Vagina (tissue), 2 donors: ENCODE measurements at places on chromosomes 16 and 17. TPM values are rescaled to one million over a fixed set of nuclear protein-coding genes. Genes with fewer than 3 reads are reported as not detected.

The KRTAP3-1 gene
- total RNA-seq: not detected

The ITGAL gene
- total RNA-seq: 5.4 TPM

The KRT32 gene
- total RNA-seq: not detected

The C16orf96 gene
- total RNA-seq: not detected

The TUBG2 gene
- 44.7 TPM for total RNA-seq

The KCNJ18 gene
- total RNA-seq: not detected

The C16orf54 gene
- 3.2 TPM for total RNA-seq

The FOXC2 gene
- 2.7 TPM for total RNA-seq

The TRPV2 gene
- total RNA-seq: 22.3 TPM

The CORO6 gene
- total RNA-seq: 23.6 TPM

The LRRC75A gene
- total RNA-seq: 1.7 TPM

The OTOA gene
- not detected for total RNA-seq

The CCL5 gene
- total RNA-seq: 4.9 TPM

DNA sequence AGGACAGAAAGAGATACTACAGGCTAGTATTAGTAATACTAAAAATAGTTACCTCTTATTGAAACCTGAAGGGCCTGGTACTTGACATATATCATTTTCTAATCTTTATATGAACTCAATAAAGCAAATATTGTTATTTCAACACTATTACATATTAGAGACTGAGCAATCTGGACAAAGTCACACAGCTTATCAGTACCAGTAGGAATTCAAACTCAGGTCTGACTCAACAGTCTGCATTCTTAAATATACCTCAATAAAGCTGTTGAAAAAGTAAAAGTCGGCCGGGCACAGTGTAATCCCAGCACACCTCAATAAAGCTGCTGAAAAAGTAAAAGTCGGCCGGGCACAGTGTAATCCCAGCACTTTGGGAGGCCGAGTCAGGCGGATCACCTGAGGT is 67.4 kb downstream of the KANSL1 start:
- no peak for DNase-seq

GRCh38 chr16:12584488-12585233 is 219.0 kb downstream of the CPPED1 start:
- DNase-seq: no peak

- no peak for DNase-seq
Observed at GRCh38 chr16:23500212-23500861, 10.0 kb downstream of the GGA2 start.

- no peak for DNase-seq
Observed at GRCh38 chr16:79272141-79272577, 328.4 kb downstream of the MAF start.

GRCh38 chr16:84746875-84747274 is 47.1 kb downstream of the USP10 start:
- DNase-seq: peak; percentile 64

DNA sequence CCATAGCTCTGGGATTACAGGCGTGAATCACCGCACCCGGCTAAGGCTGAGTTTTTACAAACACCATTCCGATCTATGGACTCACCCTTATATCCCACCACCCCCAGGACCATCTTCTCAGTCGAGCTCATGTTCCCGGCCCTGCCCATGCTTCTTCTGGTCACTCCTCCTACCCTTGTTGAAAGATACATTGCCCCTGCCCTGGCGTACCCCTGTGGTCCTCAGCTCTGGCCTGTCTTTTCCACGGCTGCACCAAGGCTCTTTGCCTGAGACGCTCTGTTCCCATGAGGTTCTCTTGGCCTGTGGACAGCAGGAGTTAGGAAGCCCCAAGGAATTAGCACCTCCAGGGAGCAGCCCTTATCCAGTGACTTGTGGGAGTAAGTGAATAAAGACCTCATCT is 379.4 kb upstream of the TNRC6C start:
- DNase-seq: no peak

GRCh38 chr16:56413381-56413780 is 12.0 kb downstream of the AMFR start:
- DNase-seq: no peak

DNA sequence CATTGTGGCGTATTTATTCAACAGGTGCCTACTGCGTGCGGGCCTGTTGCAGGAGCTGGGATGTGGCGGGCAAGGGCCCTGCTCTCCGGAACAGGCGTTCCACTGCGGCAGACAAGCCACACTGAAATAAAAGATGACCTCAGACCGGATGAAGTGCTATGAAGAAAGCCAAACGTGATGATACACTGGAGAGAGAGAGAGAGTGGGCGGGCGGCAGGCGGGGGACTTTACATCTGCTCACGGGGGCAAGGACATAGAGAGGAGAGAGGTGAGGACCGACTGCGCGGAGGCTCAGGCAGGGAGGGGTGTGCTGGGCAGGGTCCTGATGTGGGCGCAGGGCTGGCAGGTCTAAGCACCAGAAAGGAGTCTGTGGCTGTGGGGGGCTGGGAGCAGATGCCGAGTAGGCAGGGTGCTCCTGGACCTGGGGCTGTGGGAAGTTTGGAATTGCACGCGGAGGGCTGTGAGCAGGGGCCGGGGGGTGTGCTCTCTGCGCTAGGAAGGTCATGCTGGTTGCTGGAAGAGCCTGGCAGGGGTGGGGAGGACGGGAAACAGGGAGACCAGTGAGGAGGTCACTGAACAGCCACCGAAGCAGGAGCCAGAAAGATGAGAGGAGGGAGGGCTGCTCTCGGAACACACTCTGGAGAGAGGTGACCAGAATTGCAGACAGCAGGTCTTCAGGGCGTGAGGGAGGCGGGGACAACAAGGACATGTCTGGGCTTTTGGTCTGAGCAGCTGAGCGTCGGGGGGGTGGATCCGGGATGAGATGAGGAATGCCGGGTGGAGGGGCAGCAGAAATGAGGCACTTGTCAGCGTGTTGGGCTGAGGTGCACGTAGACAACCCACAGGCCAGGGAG is 9.9 kb downstream of the MXRA7 start:
- DNase-seq: no peak

DNA sequence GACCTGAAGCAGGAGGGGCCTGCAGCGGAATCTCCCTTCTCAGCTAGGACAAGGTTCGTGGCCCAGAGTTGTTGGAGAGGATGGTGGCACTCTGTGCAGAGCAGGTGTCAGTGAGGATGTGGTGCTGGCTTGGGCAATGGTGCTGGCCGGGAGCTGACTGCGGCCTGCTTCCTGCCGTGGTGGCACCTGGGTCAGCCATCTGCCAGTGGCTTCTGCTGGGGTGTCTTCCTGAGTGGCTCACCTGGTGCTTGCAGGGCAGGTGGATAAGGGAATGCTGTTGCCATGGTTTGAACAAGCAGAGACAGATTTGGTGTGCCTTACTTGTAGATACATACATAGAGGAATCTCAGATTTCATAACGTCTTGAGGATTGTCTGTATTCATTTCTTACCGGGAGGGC is 69.6 kb downstream of the SEC14L1 start:
- no peak for DNase-seq

DNA sequence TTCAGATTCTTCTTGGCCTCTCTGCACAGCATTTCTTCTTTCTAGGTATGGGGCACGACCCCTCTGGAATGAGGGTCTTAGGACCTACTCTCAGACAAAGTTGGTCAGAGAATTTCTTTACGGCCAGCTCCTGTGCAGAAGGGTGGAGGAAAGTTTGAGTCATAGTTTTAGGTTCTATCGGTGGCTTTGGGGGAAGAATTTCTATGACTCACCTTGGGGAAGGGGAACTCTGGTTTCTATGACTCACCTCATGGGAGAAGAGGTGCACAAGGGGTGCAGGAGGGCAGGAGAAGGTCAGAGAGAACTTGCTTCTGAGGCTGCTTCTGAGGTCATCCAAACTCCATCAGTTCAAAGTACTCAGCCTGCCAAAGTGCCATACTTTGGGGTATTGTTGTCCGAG is 2.5 kb upstream of the ABCC12 start:
- no peak for DNase-seq

GRCh38 chr16:56944954-56945839 is 13.3 kb downstream of the HERPUD1 start:
- DNase-seq: no peak

DNA sequence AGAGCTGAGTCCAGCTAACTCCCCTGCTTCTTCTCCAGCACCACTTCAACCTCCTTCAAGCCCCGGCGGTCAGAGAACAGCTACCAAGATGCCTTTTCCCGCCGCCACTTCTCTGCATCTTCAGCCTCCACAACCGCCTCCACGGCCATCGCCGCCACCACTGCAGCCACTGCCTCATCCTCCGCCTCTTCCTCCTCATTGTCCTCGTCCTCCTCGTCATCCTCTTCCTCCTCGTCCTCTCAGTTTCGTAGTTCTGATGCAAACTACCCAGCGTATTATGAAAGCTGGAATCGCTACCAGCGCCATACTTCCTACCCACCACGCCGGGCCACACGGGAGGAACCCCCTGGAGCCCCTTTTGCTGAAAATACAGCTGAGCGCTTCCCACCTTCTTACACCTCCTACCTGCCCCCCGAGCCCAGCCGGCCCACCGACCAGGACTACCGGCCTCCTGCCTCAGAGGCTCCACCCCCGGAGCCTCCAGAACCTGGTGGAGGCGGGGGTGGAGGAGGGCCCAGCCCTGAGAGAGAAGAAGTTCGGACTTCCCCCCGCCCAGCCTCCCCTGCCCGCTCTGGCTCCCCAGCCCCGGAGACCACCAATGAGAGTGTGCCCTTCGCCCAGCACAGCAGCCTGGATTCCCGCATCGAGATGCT is 7.1 kb downstream of the SETD1A start:
- DNase-seq: no peak

DNA sequence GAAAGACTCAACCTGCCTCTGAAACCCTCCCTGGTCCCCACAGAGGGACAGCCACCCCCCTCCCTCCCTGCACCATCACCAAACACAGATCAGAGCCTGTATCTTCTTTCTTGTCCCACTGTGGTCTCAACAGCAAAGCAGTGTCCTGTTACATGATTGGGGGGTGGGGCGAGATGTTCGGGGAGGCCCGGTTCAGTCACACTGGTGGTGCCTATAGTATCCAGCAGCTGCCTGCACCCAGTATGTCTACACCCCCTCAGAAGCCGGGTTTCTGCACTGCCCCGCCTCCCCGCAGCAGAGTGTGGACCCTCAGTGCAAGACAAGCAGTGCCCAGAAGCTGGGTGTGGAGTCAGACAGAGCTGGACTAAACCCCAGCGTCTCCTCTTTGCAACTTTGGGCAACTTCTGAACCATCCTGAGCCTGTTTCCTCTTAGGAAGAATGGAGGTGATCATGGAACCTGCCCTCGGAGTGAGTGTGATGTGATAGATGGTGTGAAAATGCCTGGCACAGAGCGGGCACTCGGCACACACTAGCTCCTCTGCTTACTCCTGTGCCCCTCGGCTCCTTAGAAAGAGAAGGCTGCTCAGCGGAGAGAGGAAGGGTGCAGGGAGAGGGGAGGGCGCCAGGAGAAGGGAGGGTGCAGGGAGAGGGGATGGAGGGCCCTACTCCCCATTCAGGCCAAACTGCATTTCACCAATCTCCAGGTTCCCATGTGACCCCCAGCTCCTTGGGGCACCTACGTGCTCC is 84.0 kb upstream of the TNRC6C start:
- no peak for DNase-seq

DNA sequence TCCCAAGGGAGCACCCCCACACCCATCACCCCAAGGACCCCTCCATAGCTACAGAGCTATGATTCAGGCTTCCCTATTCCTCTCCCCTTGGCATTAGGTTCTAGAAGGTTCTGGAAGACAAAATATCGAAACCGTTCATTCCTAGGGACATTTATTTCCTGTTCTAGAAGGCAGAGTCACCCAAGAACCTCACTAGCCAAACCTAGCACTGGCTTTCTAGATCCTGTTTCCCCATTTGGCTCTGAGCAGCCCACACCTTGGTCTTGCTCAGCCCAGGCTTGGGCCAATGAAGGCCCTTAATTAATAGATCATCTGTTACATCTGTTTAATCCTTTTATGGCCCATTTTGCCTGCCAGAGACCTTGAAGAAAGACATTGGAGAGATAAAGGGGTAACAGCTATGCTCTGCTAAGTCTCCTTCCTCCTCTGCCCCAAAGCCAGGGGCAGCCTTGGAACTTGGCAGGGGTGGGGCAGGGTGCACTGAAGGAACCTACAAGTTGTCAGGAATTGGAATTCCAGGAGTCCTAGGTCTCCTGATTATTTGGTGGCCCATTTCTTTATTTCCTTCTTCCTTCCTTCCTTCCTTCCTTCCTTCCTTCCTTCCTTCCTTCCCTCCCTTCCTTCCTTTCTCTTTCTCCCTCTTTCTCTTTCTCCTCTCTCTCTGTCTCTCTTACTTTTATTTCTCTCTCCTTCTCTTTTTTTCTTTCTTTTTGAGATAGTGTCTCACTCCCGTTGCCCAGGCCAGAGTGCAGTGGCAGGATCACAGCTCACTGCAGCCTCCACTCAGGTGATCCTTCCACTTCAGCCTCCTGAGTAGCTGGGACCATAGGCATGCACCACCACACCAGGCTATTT is 8.7 kb upstream of the FZD2 start:
- DNase-seq: no peak

DNA sequence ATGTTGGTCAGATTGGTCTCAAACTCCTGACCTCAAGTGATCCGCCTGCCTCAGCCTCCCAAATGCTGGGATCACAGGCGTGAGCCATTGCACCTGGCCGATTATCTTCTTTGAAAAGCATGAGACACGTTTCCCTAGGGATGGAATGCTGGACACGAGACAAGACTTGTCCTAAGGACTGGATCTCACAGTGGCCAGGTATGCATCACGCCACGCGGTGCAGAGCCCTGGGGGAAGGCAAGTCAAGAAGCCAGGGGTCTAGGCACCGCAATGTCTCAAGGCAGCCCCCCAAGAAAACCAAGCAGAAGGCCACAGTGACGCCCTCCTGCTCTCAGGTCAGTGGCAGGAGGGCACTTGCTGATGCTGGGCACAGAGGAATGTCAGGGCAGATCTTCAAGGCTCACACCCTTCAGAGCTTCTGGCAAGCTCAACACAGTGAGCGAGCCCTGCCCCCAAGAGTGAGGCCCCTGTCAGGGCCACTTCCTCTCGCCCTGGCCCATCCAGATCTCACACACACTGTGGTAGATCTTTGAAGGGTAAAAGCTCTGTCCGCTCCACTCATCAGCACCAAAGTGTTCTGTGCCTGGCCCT is 134.7 kb downstream of the ZNF778 start:
- DNase-seq: no peak

DNA sequence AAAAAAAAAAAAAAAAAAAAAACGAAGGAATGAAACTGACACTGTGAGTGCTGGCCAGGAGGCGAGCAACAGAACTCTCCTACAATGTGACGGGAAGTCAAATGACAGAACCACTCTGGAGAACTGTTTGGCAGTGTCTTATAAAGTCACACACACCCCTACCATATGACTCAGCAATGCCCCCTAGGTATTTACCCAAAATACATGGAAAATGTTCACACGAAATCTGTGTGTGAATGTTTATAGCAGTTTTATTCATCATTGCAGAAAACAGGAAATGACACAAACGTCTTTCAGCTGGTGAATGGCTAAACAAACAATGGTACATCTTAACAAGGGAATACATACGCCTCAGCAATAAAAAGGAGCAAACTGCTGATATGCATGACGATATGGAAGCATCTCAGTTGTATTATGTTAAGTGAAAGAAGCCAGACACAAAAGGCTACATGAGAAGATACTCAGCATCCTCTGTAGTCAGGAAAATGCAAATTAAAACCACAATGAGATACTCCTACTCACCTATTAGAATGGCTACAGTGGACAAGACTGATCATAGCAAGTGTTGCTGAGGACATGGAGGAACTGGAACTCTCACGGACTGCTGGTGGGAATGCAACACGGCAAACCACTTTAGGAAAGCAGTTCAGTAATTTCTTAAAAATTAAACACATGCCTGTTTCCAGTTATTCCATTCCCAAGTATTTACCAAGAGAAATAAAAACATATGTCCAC is 74.7 kb downstream of the TBC1D16 start:
- DNase-seq: no peak

GRCh38 chr16:2824626-2825025 is 5.5 kb upstream of the ZG16B start:
- no peak for DNase-seq
